Activated B cell treated with CpG ODN at 0.5 μM for 24 hours (primary cell): ENCODE measurements at places on chromosomes 5 and 9.

- peaks cover 29% of the 10 kb centered on the region for H3K27me3 ChIP-seq
- H3K27ac ChIP-seq: no peak overlapping the region
- H3K4me3 ChIP-seq: no peak overlapping the region
- no peaks in the 10 kb centered on the region for H3K36me3 ChIP-seq
- no peak for DNase-seq
Observed at GRCh38 chr9:109831998-109832658, 52.1 kb downstream of the PALM2AKAP2 start.

- H3K27ac ChIP-seq: no peak overlapping the region
- no peaks in the 10 kb centered on the region for H3K36me3 ChIP-seq
- no peaks in the 10 kb centered on the region for H3K4me1 ChIP-seq
- no peak for DNase-seq
- no peak overlapping the region for H3K4me3 ChIP-seq
- H3K27me3 ChIP-seq: peaks cover 8% of the 10 kb centered on the region
Observed at GRCh38 chr9:74783408-74783807, 104.3 kb downstream of the TRPM6 start.

GRCh38 chr9:91790917-91791316 lies 159.1 kb downstream of the ROR2 start:
- no peaks in the 10 kb centered on the region for H3K4me1 ChIP-seq
- no peaks in the 10 kb centered on the region for H3K36me3 ChIP-seq
- H3K27ac ChIP-seq: no peak overlapping the region
- H3K4me3 ChIP-seq: no peak overlapping the region
- H3K27me3 ChIP-seq: peaks cover 10% of the 10 kb centered on the region

- H3K27me3 ChIP-seq: no peaks in the 10 kb centered on the region
- peaks cover 60% of the 10 kb centered on the region for H3K4me1 ChIP-seq
- H3K27ac ChIP-seq: peak overlapping the region; percentile 98
- H3K4me3 ChIP-seq: peak overlapping the region; percentile 98
Observed at GRCh38 chr5:10355071-10355889, 1.8 kb downstream of the MARCHF6 start.

DNA sequence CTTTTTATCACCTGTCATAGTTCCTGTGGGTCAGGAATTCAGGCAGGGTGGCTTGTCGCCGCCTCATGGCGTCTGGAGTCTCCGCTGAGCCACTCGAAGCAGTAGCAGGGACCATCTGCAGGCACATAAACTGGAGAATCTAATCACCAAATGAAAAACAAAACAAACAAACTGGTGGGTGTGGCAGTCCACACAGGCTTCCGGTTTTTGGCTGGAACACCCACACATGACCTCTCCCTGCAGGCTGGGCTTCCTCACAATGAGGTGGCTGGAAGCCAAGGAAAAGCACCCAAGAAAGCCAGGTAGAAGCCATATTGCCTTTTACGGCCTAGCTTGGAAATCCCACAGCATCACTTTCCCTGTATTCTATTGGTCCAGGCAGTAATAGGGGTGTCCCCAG lies 197.0 kb downstream of the SYK start:
- no peak overlapping the region for H3K27ac ChIP-seq
- DNase-seq: no peak
- H3K4me1 ChIP-seq: no peaks in the 10 kb centered on the region
- no peak overlapping the region for H3K4me3 ChIP-seq
- H3K36me3 ChIP-seq: no peaks in the 10 kb centered on the region
- H3K27me3 ChIP-seq: peaks cover 11% of the 10 kb centered on the region

GRCh38 chr9:117541181-117541580 lies 126.3 kb upstream of the ASTN2 start:
- no peak overlapping the region for H3K27ac ChIP-seq
- no peaks in the 10 kb centered on the region for H3K4me1 ChIP-seq
- no peak overlapping the region for H3K4me3 ChIP-seq

GRCh38 chr9:116005205-116005604 lies 148.4 kb upstream of the PAPPA start:
- H3K4me1 ChIP-seq: no peaks in the 10 kb centered on the region
- no peak overlapping the region for H3K27ac ChIP-seq
- no peak overlapping the region for H3K4me3 ChIP-seq

DNA sequence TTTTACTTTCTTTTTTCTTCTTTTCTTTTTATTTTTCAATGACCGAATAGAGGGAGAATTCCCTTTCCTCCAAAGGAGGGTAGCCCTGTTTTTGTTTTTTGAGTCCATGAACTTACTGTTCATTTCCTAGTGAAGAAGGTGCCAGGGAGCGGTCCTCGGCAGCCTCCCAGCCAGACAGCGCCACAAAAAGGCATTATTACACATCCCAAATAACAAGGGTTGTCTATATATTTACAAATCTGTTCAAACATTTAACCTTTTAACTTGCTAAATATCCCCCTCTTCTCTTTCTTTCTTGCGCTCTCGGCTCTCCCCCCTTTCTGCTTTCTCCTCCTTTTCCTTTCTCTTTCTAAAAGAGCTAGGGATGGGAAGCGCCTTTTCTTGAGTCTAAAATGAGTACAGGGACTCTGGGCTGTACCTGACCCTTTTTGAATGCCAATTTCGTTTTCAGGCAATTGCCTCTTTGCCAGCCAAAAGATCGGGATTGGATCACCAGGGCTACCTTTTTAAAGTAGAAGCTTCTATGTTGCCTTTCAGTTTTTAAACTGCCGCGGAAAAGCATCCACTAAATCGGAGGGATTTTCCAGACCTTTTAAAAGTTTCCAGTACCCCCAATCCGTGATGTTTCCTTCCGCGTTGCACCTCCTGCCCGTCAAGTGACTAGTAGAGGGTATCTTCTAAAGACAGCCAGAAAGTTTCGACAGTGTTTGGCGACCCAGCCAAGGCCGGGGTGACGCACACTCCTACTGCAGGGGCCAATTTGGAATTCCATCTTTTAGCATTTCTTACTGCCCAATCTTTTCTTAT lies 125.6 kb downstream of the TMEM161B start:
- H3K27me3 ChIP-seq: peaks cover 34% of the 10 kb centered on the region
- no peak overlapping the region for H3K4me3 ChIP-seq
- H3K27ac ChIP-seq: no peak overlapping the region
- DNase-seq: no peak
- H3K4me1 ChIP-seq: peaks cover 11% of the 10 kb centered on the region

DNA sequence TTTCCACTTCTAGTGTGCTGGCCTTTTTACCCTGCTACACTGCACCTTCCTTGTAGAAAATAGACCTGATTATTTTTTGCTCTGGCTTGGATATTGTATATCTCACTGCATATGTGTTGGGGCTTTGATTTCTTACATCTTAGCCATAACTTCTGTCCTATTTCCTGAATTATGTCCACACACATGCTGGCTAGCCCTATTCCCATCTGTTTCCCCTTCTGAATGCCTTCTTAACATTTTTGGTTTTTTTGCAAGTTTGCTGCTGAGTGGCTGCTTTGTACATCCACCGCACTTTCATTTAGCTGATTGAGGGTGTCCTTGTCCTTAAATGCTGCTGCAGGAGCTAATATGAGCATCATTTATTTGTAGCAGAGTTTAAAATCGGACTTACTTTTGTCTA lies 26.9 kb downstream of the CFAP95 start:
- no peaks in the 10 kb centered on the region for H3K36me3 ChIP-seq
- H3K27ac ChIP-seq: no peak overlapping the region
- H3K4me3 ChIP-seq: no peak overlapping the region
- H3K4me1 ChIP-seq: no peaks in the 10 kb centered on the region
- peaks cover 7% of the 10 kb centered on the region for H3K27me3 ChIP-seq
- no peak for DNase-seq

- H3K27me3 ChIP-seq: peaks cover 28% of the 10 kb centered on the region
- peaks cover 10% of the 10 kb centered on the region for H3K4me1 ChIP-seq
- no peaks in the 10 kb centered on the region for H3K36me3 ChIP-seq
- no peak overlapping the region for H3K4me3 ChIP-seq
- H3K27ac ChIP-seq: no peak overlapping the region
Observed at GRCh38 chr9:2657427-2657826, 35.8 kb downstream of the VLDLR start.

DNA sequence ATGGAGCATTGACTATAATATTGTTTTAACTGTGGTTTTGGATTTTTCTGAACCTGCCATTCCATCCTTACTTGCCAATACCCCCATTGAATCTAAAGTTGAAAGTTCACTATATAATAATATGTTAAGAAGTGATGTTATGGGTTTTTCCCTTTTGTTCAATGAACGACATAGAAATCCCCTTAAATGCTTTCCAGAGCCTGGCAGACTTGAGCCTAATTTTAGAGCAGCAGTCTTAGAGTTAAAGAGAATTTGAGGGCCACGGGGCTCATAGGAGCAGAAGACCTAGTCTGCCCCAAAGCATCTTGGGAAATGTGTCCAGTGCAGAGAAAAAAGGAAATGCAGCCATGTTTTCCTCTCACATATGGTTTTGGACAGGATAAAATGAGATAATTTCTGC lies 146.1 kb upstream of the SLC44A1 start:
- H3K27me3 ChIP-seq: no peaks in the 10 kb centered on the region
- no peak overlapping the region for H3K27ac ChIP-seq
- H3K4me1 ChIP-seq: no peaks in the 10 kb centered on the region
- no peaks in the 10 kb centered on the region for H3K36me3 ChIP-seq
- no peak for DNase-seq
